ENCODE measurements at places on chromosomes 13 and 19.

GRCh38 chr13:42040730-42041010, 7.8 kb upstream of the DGKH start:
- no peak for DNase-seq

GRCh38 chr19:56086671-56087430, 34.2 kb downstream of the ZNF787 start:
- DNase-seq = no peak

GRCh38 chr19:54905803-54906511, at the start of gene NCR1:
Gene NCR1 (plus strand): TSS chr19:54906148. CDS start chr19:54906188, 40 bp downstream.
- DNase-seq = no peak

DNA sequence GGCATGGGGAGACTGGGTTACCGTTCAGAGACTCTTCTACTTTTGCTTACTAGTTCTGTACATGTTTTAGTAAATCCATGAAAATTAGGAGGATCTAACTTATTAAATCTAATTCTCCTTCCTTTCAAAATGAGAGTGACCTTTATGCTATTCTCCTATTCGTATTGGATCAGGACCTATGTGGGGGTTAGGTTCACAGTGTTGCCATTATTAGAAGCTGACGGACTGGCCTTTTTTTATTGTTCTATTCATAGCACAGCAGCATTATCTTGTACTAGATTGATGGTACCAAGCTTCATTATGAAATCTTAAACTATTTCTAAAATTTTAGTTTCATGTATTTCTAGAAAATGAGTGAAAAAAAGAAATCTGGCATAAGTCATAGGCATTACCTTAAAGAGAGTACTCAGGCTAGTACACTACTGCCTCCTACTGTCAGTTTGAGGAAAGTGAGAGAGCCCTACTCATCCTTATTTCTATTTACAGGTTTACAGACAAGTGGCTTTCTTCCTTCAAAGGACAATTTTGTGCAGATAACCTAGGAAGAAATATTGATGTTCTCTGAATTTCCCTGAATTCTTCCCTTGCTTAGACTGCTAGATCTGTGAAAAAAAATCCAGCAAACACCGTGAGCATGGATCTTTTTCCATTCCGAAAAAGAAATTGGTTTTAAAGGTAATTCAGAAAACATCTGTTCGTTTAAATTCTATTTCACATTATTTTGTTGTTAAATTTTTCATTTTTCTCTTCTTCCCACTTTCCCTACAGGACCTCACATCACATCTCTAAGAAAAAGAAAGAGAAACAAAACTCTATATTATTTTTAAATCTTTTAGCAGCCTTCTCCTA, 485.5 kb downstream of the DIAPH3 start:
- DNase-seq = no peak

DNA sequence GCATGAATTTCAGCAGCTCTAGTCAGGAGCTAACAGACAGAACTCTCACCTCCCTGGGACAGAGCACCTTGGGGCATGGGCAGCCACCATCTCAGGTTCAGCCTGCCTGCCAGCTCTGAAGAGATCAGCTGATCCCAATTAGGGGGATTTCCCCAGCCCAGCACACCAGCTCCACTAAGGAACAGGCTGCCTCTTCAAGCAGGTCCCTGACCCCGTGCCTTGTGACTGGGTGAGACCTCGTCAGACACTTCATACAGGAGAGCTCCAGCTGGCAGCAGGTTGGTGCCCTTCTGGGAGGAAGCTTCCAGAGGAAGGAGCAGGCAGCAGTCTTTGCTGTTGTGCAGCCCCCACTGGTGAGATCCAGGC, 84.5 kb upstream of the UFM1 start:
- no peak for DNase-seq

GRCh38 chr13:36666477-36667229, 7.2 kb upstream of the SERTM1 start:
- DNase-seq = no peak

- no peak for DNase-seq
These were observed 459.8 kb downstream of the FGF14 start for GRCh38 chr13:101942038-101942437.

All from LNCaP clone FGC (cell line).